Activated CD4-positive, CD25-positive, alpha-beta regulatory T cell (primary cell): ENCODE measurements at places on chromosomes 1 and 21.

DNA sequence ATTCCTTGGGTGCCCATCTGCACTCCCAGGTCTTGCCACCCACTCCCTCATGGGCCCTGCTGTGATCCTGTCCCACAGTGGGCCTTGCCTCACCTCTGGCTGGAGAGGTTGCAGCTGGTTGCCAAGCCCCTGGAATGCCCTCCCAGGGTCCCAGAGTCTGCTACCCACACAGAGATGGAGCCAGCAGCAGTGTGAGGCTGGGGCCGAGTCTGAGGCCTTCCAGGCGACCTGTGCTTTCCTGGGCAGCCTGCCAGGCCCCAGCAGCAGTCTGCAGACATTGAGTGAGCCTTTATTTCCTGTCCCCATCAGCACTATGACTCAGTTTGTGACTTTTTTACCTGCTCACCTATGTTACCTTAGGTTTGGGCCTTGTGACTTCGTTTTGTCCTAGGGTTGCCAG, 25.0 kb upstream of the TSPAN2 start:
- no peak for DNase-seq

- no peak for DNase-seq
Measured at GRCh38 chr21:29029524-29029923, 5.1 kb downstream of the USP16 start.

DNA sequence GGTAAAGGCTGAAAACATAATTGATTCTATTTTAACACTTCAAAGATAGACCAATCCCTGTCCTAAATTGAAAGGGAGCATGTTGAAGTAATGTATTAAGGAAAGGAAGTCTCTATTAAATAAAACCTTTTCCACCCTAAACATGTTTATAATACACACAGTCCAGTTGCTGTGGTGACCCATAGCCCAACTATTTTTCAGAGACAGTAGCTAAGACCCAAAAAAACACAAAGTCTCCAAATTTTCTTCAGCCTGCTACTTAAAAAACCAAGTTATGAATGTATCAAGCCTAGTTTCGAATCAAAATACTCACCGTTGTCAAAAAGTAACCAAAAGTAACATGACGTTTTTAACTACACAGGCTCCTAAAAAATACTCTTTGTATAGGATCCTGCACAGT, 1.6 kb downstream of the ELK4 start:
- no peak for DNase-seq

DNA sequence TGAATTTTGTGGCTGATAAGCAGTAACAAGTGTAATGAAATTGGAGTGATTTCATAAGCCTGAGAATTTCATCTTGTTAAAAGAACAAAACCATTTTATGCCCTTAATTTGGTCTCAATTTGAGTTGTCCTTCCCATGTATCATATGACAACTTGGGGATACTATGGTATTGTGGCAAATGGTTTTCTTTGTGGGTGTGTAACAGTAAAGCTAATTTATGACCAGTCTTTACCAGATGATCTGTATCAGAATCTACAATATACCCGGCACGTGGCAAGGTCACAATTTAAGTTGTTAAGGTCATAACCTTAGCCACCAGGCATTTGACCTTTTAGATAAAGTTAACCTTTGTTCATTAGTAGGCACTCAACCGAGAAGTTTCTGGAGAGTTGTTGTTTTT, 9.1 kb downstream of the NFIA start:
- no peak for DNase-seq

- DNase-seq = no peak
Measured at GRCh38 chr1:240947438-240948224, 335.7 kb upstream of the GREM2 start.

- no peak for DNase-seq
Measured at GRCh38 chr21:28794371-28794851, 198.3 kb downstream of the LTN1 start.

DNA sequence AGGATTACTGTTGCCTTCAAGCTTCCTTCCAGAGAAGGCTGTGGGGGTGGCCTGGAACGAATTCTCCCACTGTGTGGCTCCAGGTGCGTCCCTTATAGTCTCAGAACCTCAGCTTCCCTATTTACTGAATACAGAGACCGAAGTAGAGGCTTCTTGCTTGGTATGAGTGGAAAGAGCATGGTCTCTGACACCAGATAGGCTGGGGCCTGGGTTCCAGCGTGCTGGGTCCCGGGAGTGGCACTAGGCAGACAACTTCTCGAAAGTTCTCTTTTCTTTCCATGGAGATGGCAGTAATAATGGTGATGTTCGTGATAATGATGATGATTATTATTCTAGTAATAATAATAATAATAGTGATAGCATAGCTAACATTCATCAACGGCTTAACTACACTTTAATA, 161.7 kb downstream of the PTPRU start:
- no peak for DNase-seq

- no peak for DNase-seq
Measured at GRCh38 chr1:27623327-27624212, 11.4 kb downstream of the FGR start.

DNA sequence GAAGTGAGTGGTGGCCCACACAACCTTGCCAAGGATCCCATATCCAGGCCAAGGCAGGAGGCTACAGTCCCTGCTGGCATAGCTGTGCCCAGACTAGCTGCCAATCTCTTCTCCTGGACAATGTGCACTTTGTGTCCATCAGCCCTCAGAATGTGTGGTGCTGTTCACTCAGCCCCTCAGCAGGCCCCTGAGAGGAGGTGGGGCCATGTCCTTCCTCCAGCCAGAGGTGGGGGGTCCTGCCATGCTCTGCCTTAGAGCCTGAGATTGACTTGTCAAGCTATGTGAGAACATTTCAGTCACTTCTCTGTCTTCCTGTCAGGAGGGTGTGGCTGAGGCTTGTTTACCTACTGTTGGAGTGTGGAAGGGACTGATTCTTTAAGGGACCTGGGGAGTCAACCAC, 1.4 kb downstream of the NCF2 start:
- no peak for DNase-seq

- DNase-seq = no peak
Measured at GRCh38 chr1:160707236-160708064, 4.2 kb downstream of the CD48 start.

DNA sequence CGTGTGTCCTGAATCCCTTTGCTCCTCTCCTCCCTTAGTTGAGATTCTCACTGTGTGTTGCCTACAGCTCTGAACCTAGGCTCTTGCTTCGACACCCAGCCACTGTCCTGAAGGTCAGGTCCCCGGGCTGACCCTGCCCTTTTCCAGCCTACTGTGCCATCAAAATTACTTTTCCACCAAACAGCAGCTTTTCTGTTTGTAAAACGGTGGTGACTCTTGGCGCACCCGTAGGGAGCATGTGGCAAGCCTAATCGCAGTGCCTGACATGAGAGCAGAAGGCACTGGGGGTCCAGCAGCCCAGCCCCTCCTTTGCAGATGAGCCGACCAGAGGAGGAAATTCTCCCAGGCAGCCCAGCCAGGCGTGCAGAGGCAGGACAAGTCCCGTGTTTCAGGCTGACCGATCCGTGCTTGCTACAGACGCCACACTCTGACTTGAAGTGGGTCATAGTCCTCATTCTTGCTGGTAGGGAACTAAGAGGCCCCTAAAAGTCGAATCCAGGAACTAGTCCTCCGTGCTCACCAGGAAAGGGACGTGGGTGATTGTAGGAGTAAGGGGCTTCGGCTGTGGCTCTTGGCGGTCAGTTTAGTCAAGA, 6.8 kb downstream of the GPR137B start:
- no peak for DNase-seq

- no peak for DNase-seq
Measured at GRCh38 chr1:178371933-178372388, 124.8 kb downstream of the CLEC20A start.

GRCh38 chr1:113389359-113389952, 859 bp upstream of the MAGI3 start:
- no peak for DNase-seq

DNA sequence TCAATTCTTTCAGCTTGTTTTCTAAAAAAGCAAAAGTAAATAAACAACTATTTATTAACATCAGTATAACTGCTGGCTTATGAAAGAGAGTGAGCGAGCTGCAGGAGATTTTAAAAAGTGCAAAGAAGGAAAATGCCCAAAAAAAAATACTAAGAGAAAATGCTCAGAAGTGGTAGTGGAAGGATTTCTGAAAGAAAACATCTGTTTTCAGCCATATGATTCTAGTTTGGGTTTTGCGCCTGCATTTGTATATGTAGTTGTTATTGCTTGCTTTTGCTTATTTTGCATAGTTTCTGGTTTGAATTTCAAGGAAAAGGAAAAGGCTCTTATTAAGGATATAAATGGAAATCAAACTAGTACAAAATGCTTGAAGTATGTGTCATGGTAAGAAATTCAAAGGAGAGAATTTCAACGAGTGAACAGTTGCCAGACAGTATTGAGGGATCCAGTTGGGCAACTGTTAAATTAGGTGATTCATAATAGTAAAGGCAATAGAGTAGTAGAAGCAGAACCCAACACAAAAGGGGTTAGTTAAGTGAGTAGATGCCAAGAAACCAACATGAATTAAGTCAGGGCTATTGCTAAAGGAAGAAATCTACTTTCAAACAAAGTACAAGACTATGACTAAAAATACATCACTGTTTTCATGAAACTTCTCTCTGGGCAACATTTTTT, 1.2 kb downstream of the GBP5 start:
- no peak for DNase-seq

DNA sequence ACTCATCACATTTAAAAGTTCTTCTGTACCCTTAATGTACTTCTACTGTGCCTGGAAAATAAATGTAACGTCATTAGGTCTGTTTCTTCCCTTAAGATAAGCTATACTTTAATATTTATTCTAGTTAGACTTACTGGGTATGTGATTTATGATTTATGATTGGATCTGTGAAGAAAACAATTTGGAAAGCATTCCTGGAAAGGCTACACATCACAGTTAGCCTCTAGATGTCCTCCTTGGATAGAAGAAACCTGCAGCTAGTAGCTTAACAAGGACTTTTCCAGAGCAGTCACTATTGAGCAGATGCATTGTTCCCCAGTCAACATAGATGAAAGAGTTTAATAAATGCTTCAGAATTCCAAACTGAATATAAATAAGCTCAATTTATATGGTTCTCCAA, 22.2 kb upstream of the ABL2 start:
- DNase-seq = no peak

DNA sequence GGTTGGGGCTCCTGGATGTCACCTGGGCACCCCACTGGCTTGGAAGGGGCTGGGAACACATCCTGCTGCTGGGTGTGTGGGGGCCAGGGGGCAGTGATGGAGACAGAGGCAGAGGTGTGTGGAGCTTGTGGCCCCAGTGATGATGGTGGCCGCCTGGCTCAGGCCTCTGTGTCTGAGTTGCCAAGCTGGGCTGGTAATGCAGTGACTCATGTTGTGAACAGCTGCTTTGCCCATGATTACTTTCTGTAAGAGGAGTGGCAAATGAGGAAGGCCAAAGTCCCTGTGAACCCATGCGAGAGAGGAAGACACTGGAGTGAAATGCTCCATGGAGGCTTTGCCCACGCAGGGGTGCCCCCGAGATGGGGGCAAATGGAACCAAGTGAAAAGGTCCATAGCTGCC, 86.8 kb downstream of the KCNJ6 start:
- DNase-seq = no peak

- no peak for DNase-seq
Measured at GRCh38 chr1:215543191-215543606, 23.9 kb upstream of the KCTD3 start.

DNA sequence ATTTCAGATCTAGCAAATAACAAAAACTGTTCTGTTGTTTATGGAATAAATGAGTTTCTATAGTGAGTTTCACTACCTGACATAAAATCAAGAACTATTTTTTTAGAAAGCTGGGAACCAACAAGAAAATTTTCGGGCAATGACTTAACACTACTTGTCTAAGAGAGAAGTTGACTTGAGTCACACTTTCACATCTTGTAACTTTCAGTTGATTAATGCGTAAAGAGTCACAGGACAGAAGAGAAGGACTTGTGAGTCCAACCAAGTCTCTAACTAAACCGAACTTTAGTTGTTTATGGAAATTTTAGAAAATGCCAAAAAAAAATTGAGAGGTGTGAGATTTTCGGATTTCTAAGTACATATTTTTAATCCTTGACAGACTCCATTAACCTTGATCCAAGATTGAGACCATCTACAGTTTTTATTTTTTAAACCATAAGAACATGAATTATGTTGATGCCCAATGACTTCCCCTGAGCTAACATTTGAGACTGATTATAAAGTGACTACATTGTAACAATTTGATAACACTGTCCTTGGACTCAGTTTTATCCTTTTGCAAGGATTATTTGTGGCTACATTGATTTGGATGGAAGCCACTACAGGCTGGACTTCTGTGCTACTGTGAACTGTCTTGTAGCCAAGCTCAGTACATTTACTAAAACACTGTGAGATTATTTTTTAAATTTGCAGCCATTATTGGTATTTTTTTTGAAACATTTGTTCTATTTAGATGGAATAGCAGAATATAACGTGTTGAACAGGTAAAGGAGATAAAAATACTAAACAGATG, 284.0 kb downstream of the PTPRC start:
- no peak for DNase-seq

DNA sequence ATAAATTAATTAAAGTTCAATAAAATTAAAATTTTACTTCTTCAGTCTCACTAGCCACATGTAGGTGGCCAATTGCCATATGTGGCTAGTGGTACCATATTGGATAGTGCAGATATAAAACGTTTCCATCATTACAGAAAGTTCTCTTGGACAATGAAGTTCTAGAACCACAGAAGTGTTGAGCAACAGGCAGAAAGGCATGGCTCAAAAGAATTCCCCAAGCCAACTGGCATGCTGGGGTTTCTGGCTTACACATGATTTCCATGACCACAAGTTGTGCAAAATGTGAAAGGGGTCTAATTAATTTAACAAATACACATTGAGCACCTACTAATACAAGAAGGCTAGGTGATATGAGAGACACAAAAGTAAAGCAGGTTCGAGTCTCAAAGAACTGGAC, 72.2 kb upstream of the CDC42BPA start:
- no peak for DNase-seq

DNA sequence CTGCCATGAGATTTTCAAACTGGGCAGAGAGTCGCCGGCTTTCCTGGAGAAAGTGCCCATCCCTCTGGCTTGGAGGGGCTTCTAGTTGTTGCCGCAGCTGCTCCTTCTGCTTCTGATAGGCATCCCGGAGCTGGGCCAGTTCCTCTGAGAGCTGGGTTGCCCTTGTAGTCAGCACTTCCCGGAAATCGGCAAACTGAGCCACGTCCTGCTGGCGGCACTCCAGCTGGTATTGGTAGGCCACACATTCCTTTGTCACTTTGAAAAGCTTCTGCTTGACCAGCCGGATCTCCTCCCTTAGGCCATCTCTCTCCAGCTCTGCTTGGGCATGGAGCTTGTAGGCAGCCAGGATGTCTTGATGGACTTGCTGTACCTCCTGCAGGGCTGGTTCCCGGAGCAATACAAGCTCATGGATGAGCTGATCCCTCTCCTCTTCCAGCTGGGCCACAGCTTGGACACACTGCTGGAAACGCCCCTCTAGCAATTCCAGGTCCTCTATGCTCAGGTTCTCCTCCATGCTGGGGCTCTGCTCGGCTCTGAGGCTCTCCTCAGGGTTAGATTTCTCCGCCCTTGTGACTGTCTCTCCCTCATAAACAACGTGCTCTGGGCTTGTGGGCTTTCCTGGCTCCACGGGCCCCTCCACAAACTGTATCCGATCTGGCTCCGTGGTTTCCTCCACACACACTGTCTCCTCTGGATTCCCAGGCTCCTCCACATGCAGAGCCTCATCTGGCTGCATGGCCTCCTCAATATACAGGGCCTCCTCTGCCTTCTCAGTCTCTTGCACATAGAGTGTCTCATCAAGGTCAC, 7.3 kb downstream of the SYNC start:
- DNase-seq = no peak
